ENCODE measurements at places on chromosomes 5 and 9. TPM values are rescaled to one million over a fixed set of nuclear protein-coding genes. Genes with fewer than 3 reads are reported as not detected.

The SLC25A2 gene
- polyA plus RNA-seq: 0.05 TPM

The GPR150 gene
- 0.27 TPM for polyA plus RNA-seq

The SH3TC2 gene
- polyA plus RNA-seq: 0.11 TPM

The FRMPD1 gene
- polyA plus RNA-seq: 0.25 TPM

The BTNL3 gene
- polyA plus RNA-seq: not detected

The QRFP gene
- not detected for polyA plus RNA-seq

The GFPT2 gene
- 83.7 TPM for polyA plus RNA-seq

The CATSPER3 gene
- polyA plus RNA-seq: 0.62 TPM

The MAST4 gene
- polyA plus RNA-seq: 2.1 TPM

The CYLC2 gene
- polyA plus RNA-seq: not detected

The CHSY3 gene
- 0.24 TPM for polyA plus RNA-seq

The RNF130 gene
- polyA plus RNA-seq: 70.0 TPM

The C9 gene
- polyA plus RNA-seq: not detected

The AIF1L gene
- polyA plus RNA-seq: 68.2 TPM

The DND1 gene
- 2.1 TPM for polyA plus RNA-seq

The MPDZ gene
- polyA plus RNA-seq: 14.6 TPM

The ADAMTS2 gene
- polyA plus RNA-seq: 9.6 TPM

The CSF2 gene
- not detected for polyA plus RNA-seq

The FGF1 gene
- 0.30 TPM for polyA plus RNA-seq

The FOXD4L5 gene
- polyA plus RNA-seq: not detected

The CCL28 gene
- 0.95 TPM for polyA plus RNA-seq

The SURF2 gene
- polyA plus RNA-seq: 37.7 TPM

The PAPPA gene
- 0.18 TPM for polyA plus RNA-seq

The FASTKD3 gene
- polyA plus RNA-seq: 5.6 TPM

The TSSK1B gene
- polyA plus RNA-seq: 0.08 TPM

The STK32A gene
- 0.52 TPM for polyA plus RNA-seq

The CAVIN4 gene
- 1.8 TPM for polyA plus RNA-seq

The TPPP gene
- polyA plus RNA-seq: 0.36 TPM

The GABRA6 gene
- not detected for polyA plus RNA-seq

The NMUR2 gene
- 0.11 TPM for polyA plus RNA-seq

The IL6ST gene
- polyA plus RNA-seq: 0.82 TPM

The SCGB3A2 gene
- polyA plus RNA-seq: 47.1 TPM

The MCTP1 gene
- polyA plus RNA-seq: 0.56 TPM

Data from H1 (cell line).